ENCODE measurements at places on chromosomes 13 and 19.
A peak's percentile ranks its signal among the peaks of the same experiment; 100 is the strongest.

DNA sequence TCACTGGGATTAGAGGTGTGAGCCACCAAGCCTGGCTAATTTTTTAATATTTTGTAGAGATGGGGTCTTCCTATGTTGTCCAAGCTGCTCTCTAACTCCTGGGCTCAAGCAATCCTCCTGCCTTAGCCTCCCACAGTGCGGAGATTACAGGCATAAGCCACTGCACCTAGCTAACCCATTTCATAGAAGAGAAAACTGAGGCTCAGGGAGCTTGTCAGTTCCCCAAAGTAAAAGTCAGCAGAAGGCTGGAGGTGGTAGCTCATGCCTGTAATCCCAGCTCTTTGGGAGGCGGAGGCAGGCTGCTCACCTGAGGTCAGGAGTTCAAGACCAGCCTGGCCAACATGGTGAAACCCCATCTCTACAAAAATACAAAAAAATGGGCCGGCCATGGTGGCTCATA is 8.8 kb upstream of the HOMER3 start:
- no peak for ATAC-seq

DNA sequence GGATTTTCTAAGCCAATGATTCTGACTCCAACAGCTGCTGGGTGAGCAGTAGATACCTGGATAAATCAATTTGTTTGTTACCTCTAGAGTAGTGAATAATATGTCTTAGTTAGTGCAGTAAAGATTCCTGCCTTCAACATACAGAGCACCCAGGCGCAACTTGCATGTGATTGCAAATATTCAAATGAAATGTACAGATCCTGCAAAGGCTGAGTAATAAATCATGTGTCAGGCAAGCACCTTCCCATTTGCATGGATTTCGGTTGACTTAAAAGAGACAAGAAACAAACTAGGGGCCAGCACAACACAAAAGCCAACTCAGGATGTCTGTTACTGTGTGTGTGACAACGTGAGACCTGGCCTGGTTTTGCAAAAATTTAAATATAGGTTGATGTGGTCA is 79.7 kb downstream of the TNFSF11 start:
- no peak for ATAC-seq

DNA sequence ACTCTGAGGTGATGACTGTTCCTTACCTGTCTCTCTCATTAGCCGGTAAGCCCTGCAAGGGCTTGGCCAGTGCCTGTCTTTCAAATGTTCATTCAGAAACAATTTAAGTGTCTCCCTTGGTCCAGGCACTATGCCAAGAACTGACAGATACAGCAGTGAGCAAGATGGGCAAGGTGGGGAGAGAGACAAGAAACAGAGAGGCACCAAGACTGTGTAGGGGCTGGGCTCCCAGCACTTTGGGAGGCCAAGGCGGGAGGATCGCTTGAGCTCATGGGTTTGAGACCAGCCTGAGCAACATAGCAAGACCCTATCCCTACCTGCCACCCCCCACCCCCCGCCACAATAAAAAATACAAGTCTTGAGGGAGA is 1.3 kb upstream of the CCNE1 start:
- no peak for ATAC-seq

DNA sequence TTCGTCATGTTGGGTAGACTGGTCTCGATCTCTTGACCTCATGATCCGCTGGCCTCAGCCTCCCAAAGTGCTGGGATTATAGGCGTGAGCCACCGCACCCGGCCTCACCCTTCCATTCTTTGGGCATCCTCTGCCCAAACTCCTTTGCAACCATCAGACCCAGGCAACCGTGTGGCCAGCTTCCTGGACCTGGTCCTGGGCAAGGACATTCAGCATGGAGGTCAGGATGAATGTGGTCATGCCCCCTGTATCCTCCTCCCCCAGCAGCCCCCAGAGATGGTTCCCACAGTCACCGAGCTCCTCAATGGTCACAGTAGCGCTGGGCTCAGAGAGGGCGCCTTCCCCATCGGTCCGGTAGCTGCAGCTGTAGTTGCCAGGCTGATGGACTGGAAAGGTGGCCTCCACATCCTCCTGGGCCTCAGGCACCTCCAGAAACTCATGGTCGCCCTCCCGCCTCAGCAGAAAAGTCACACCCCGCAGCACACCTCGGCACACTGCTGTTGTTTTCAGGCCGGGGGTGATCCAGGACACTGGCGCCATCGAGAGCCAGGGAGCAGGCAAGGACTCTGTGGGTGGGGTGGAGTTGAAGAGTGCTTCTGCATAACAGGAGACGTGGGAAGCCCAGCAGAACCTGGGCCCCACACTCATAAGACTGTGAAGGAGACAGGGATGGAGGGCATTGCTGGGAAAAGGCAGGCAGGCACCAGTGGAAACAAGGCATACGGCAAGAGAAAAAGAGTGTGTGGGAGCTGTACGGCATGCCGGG is 1.1 kb downstream of the A1BG start:
- ATAC-seq = no peak

- ATAC-seq = no peak
Observed at GRCh38 chr19:1744822-1745563, 8.3 kb upstream of the ONECUT3 start.

DNA sequence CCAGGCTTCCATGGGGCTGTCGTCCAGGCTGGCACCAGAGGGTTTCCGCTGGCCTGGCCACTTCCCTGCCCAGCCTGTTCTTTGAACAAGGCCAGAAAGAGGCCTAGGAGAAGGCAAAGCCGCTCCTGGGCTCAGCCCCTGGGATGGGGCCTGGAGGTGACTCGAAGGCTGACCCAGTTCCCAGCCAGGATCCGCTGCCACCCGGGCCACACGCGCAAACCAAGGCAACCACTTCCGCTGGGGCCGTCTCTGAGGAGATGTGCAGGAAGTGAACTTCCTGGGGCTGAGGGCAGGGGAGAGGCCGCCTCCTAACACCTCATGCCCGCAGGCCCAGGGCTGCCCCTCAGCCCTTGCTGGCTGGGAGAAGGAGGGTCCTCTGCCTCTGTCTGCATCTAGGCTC is 15.2 kb downstream of the PLEKHF1 start:
- ATAC-seq = no peak

GRCh38 chr19:45403781-45404556 is 900 bp downstream of the PPP1R13L start:
- ATAC-seq = peak; percentile 8

- no peak for ATAC-seq
Observed at GRCh38 chr13:23763318-23763717, 125.9 kb downstream of the MIPEP start.

DNA sequence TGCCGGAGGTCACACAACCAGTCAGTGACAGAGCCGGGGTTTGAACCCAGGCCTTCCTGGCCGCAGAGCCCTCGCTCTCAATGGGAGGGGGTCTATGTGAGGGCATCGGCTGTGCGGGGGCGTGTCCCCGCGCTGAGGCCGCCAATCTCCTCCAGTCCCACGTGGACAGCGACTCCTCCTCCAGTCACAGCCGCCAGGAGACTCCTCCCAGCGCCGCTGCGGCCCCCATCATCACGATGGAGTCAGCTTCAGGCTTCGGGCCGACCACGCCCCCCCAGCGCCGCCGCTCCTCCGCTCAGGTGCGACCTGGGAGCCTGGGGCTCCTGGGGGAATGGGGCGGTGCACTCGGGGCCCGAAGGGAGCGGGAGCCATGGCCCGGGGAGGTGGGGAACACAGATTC is 6.0 kb downstream of the SPRED3 start:
- ATAC-seq = no peak

- no peak for ATAC-seq
Observed at GRCh38 chr13:100176801-100177400, 88.0 kb downstream of the PCCA start.

GRCh38 chr13:18996627-18997051 is 185.0 kb downstream of the TUBA3C start:
- no peak for ATAC-seq

- ATAC-seq = peak; percentile 16
Observed at GRCh38 chr19:46932346-46932745, 71.5 kb downstream of the ARHGAP35 start.

DNA sequence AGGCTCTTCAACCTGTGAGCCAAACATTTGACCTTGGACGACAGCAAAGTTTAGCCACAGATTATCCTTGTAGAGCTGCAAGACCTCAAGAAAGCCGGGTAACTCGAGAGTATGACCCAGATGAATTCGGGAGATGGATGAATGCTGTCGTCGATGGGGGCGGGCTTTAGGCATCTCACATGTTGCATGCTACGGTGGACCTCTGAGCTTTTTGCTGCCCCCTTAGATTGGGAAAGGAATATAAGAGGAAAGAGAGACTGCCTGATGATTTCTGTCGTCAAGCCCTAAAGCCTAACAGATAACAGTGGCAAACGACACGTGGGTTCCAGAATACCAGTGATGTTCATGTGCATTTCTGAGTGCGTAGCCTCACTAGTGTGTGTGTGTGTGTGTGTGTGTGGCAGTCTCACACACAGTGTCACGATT is 730 bp upstream of the ABCC4 start:
- ATAC-seq = peak; percentile 40

GRCh38 chr19:18719541-18719940 is 36.1 kb downstream of the CRTC1 start:
- peak; percentile 27 for ATAC-seq

GRCh38 chr13:73610799-73611592 is 523.2 kb downstream of the KLF12 start:
- ATAC-seq = no peak

- ATAC-seq = no peak
Observed at GRCh38 chr19:48946463-48947257, 8.0 kb upstream of the BAX start.

GRCh38 chr13:33472446-33472845 is 186.9 kb upstream of the STARD13 start:
- ATAC-seq = no peak
